Mesothelial cell of epicardium (in vitro differentiated cells): ENCODE measurements at places on chromosomes 5 and 9.

DNA sequence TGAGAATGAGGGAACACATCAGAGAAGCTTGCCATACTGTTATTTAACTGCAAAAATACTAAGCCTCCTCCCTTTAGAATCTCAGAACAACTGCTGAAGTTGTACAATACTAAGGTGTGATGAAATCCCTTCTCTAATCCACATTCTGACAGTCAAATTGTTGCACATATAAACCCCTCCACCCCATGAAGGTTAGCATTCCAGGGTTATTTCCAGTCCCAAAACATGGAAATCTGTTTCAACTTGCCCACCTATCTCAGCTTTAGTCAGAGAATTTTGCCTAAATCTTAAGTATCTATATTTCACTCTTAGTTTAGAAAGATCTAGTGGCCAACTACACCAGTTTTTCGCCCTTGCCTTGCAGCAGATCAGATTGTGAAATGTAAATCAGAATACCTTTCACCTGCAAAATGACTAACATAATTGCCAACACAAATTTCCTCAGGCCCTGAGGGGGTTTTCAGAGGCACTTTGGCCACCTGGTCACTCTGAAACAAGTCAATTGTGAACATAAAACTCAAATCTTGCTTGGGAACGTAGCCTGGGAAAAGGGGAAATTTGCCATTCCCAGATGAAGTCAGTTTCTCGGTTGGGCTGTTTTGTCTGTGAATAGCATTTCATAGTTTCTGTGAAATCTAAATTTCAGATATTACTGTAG is 93.9 kb downstream of the EFNA5 start:
- no peak for DNase-seq

GRCh38 chr9:94874316-94874715 is 147.8 kb downstream of the AOPEP start:
- no peak for DNase-seq

GRCh38 chr9:131697097-131697496 is 42.8 kb downstream of the RAPGEF1 start:
- DNase-seq, result no peak

GRCh38 chr5:120388016-120388781 is 75.9 kb upstream of the PRR16 start:
- DNase-seq, result no peak

DNA sequence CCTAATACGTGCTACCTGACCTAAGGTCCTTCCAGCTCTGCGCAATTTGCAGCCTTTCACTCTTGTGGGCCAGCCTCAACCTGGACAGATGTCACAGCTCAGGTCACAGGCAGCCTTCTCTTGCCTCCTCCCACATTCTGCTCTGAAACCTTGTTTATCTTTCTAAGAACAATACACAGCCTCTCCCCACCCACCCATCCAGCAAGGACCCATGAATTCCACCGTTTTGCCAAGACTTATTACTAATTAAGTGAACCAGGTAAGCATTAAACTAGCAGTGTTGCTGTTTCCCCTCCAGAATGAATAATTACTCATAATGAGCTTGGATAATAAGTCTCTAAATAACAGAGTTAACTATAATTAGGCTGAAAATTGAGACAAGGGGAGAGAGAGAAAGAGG is 11.0 kb downstream of the FABP6 start:
- no peak for DNase-seq

GRCh38 chr9:109401169-109401989 is 80.5 kb upstream of the EPB41L4B start:
- peak; percentile 61 for DNase-seq

GRCh38 chr5:65892801-65893200 is 33.6 kb upstream of the ERBIN start:
- DNase-seq, result no peak

GRCh38 chr9:115385383-115386122 is 267.6 kb upstream of the TNC start:
- DNase-seq, result no peak

- DNase-seq, result no peak
Measured at GRCh38 chr9:20083390-20083789, 294.6 kb upstream of the SLC24A2 start.

GRCh38 chr9:127112056-127112455 is 10.4 kb downstream of the ANGPTL2 start:
- no peak for DNase-seq

GRCh38 chr9:105046907-105047741 is 119.2 kb upstream of the ABCA1 start:
- DNase-seq, result no peak

DNA sequence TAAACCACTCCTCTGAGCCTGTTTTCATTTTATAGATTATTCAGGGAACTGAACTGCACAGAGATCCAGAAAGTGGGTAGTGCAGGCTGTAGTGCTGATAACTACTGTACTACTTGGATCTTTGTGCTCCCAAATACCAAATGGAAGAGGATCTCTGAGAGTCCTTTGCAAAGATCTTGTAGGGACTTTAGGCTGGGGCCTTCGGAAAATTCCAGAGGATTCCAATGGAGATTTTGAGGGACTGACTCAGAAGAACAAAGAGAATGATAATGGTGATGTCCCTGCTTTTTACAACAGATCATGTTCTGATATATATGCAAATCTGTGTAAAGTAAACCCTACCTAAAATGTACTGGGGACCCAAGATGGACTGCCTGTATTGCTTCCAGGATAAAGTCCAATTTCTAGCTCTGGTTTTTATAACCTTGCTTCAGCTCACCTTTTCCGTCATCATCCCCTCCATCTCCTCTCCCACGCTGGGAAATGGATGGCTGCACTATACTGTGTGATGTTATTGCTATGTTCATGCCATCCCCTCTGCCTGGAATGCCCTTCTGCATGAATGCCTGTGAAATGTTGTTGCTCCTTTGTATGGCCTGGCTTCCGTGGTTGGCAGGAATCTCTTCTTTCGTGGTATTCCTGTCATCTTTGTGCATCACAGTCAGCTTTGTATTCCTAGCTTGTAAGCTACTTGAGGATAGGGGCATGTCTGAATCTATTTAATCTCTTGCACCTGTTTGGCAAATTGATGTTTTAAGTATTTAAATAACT is 9.7 kb upstream of the PSMD5 start:
- no peak for DNase-seq

DNA sequence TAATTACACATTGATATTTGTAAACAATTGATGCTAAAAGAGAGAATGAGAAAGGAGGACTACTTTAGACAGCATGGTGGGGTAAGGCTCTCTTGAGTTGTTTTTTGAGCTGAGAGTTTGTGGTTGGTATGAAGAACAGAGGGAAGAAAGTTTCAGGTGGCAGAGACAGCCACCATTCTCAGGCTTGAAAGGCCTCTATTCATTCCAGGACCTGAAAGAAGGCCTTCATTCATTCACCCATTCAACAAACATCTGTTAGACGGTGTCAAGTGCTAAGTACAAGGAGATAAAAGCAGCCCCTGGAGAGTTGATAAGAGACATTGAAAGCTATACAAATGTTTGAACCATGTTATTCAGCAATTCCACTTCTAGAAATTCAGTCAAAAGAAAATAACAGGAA is 21.7 kb upstream of the ADAM19 start:
- no peak for DNase-seq

GRCh38 chr5:96175090-96175489 is 213.4 kb upstream of the ELL2 start:
- DNase-seq, result no peak

DNA sequence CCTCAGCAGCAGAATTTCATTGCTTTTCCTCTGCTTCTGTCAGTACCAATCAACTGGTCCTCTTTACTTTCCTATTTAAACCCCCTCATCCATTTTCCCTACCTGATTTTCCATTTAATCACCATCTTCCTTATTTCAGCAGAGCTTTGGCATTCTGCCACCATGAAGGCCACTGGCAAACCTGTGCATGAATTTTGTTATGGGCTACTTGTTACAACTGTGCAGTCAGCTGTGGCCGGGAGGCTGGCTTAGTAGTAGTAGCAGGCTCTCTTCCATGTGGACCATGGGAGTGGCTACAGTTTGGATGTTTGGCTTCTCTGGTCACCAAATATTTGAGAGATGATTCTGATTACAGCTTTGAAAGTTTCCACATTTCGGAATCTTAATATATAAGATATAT is 976.6 kb upstream of the SEMA6A start:
- no peak for DNase-seq

DNA sequence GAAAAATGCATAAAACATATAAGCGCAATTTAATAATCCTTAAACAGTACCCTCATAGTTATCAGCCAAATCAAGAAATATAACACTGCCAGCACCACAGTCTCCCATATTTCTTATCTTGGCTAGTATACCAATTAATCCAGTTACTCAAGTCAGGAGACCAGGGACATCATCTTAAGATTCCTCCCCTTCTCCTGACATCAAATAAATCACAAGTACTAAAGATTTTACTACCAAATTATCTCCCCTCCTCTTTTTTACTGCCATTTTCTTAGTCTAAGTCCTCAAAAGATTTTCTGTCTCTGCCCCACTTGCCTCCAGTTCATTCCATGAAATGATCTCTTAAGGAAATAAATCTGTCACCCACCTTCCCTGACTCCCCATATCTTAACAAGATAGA is 37.0 kb downstream of the STRBP start:
- DNase-seq, result no peak

DNA sequence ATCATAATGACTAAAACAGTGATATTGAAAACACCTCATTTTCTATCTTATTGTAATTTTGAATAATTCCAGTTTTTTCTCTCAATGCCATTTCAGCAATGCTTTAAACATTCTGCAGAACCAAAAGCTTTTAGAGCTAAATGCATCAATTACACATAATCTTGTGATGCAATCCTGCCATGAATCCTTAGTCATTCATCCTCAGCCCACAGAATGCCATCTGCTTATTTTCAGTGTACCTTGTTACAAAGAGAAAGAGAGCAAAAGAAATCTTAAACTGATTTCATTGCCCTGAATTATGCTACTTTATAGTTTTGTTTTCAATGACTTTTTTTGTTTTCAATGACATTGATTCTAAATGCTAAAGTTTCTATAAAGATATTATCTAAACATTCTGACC is 1234.8 kb upstream of the C9orf72 start:
- no peak for DNase-seq

DNA sequence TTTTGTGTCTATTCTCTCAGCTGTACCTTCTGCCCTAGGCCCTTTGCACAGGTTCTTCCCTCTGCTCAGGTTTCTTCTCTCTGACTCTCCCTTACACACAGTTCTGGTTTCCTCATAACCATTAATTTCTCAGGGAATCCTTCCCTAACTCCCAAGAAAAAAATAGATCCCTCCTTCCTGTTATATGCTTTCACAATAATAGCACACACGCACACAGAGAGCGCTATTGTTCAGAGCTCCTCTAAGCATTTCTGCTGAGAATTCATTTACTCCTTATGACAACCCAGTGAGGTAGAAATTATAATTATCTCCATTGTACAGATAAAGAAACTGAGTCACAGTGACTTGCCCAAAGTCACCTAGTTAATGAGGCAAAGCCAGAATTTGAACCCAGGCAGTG is 1.7 kb upstream of the TCOF1 start:
- DNase-seq, result no peak

DNA sequence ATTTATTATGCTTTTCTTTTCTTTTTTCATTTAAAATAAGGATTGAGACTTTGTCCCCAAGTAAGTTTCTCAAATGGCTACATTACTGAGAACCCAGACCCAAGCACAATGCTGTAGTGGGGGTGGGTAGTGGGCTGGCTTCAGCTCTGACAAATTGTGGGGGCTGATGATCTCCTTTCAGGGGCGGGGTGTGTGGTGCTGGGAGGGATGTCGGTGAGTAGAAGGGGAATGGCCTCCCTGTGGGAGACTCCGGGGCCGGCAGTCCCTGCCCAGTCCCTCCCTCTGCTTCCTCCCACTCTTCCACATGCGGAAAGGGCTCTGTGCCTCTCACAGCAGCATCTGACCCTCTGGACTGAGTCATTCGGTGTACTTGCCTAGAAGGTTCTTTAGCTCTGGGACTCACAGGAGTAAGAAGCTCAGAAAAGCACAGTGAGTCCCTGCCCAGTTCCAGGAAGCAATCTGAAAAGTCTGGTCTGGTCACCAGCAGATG is 14.3 kb downstream of the CD180 start:
- DNase-seq, result no peak

DNA sequence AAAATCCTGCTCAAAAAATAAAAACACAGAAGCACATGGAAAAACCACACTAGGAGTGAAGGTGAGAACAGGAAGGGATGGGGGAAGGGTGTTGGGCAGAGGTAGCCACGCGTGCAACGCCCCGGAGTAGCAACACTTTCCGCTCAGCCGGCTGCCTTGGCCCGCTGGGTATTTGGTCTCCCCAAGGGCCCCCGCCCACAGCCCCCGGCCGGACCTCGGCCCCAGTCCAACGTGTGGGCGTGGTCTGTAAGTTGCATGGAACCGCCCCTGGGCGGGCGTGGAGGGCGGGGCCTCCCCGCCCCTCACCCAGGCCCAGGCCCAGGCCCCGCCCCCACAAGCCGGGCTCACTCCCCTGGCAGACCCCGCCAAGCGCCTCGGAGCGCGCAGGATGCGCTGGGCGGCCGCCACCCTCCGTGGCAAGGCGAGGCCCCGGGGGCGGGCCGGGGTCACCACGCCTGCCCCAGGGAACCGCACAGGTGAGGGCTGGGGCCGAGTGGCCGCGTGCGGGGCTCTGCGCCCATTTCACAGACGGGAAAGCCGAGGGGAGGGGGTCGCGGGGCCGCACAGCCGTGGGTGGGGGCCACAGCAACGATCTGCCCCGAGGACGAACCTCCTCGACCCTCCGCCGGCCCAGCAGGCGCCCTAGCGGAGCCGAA is at the start of gene SUSD3:
Gene SUSD3 (plus strand): TSS at position 347 of the 656 bp plus-strand sequence. CDS start 42 bp downstream, at position 389.
- peak; percentile 64 for DNase-seq

DNA sequence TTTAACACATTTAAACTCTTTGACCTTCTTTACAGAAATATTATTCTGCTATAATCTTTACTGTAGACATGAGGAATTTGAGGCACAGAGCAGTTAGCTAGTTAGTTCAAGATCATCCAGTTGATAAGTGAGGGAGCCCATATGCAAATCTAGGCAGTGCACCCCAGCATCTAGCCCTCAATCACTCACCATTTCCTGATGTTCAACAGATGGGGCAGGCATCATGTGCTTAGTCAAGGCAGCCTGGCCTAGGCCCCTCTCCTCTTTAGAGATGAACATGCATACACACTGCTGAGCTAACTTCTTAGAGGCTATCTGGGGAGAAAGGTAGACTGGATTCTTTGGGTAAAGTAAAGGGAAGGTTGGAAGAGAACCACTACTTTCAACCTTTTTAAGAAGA is 206.8 kb upstream of the SLC24A2 start:
- DNase-seq, result no peak
